Stimulated activated CD4-positive, alpha-beta T cell treated with anti-CD3 and anti-CD28 coated beads, Interleukin-15, amount 100 ng/mL, for 48 hours (primary cell): ENCODE measurements at places on chromosomes 7 and 10.

DNA sequence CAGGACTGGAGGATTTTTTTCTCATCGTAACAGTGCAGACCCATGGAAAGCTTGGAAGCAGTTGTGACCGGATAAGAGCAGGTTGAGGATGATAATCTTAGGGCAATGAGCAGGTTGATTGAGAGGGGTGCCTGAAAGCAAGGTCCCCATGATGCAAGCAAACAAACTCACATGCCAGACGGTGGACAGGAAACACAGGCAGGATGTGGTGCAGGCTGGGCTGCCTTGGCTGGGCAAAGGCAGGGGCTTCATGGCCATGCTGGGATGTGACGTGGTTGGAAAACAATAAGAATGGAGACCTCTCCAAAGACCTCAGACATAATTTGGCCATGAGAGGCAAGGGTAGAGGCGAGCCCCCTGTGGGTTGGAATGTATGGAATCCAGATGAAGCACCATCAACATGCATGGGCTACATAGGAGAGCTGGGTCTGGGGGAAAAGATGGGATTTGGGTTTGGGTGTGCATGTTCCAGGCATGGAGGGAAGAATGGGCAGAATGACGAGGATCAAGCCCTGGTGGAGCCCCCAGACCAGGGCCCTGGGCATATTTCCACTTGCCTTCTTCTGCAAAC, 58.3 kb downstream of the IKZF1 start:
- DNase-seq: no peak

DNA sequence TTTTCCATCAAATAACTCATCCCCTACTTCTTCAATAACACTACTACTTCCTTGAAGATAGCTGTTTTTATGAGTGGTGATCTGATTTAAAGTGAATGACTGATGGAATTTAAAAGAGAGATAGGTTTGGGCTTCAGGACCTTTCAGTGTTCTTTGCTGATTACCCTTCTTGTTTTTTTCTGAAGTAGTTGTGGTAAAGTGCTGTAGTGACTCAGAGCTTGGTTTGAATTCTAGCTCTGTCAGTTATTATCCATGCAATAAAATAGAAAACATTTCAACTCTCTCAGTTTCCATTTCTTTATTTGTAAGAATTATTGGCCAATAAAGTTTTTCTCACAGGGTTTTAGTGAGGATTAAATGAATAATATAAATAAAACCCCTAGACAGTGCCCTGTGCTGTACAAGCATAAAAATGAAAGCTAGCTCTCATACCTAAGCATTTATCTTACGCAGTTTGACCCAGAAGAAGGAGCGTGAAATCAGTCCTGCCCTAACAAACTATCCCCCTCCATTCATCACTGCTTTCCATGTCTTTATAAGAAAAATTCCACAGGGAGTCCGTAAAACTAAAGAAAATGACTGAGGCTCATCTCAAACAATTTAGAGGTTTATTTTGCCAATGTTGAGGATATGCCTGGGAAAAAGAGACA, 25.1 kb upstream of the AKAP9 start:
- DNase-seq: no peak

DNA sequence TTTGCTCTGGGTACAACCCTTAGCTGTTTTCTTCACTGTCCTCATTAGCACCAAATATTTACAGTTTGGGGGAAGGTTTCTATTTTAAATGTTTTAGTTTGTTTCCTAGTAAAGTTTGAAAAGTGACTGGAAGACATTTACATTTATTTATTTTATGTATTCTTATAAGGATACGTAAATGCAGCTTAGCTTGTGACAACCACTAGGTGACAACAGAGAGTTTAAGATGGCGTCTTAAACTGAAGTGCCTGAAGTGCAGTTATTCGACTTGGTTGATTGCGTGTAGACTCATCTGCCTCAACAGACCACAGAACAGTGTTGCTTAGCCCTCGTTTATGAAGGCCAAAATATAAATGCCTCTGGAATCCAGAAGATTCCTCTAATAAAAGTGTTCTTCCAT, 378.2 kb upstream of the MYO3A start:
- DNase-seq: no peak

GRCh38 chr10:12839941-12840611, 161.4 kb downstream of the CCDC3 start:
- DNase-seq: no peak

DNA sequence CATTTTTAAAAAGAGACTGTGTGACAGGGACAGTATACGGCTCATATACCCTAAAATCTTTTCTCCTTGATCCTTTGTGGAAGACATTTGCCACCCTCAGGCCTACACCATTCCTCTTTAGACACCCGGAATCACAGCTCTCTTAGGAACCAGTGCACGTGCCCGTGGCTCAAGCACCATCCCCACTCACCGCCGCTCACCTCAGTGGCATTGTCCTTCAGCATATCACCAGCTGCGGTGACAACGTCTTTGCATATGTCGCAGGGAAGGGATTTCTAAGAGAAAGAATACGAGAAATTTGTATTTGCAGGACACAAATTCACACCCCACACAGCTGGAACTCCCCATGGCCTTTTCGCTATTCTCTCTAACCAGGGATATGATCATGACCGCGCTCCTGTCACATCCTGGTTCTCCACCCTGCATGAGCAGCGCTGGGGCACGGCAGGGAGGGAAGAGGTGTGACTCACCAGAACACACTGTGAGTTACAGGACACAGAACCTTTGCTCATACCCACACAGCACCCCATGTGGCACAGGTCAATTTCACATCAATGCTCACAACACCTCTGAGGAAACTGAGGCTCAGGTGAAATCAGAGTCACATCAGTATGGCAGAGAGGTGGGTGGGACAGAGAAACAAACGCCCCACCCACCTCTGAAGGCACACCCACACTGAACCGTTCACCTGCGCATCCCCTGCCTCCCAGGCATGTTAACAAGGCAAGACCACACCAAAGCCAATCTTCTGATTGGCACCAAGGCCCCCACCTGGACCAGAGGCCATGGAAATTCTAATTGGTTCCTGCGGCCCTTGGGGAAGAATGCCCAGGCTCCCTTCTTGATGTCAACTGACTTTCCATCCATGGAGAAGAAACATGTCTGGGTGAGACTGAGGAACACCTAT, 19.2 kb downstream of the PSAP start:
- DNase-seq: no peak

DNA sequence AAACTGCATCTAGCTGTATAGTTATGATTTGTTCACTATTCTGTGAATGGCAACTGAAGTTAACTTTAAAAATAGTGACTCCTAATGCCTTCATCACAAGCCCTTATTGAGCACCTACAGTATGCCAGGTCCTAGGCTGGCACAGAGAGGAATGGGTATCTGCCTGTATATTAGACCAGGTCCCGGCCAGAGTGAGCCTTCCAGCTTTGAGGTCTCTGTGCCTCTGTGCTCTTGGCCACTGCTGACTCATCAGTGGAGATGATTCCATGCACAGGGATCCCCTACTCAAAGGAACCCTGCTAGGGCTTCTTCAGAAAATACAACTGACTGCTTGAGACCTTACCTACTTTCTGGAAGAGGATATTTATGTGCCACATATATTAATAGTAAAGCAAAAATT, 118.4 kb downstream of the GFRA1 start:
- DNase-seq: no peak

DNA sequence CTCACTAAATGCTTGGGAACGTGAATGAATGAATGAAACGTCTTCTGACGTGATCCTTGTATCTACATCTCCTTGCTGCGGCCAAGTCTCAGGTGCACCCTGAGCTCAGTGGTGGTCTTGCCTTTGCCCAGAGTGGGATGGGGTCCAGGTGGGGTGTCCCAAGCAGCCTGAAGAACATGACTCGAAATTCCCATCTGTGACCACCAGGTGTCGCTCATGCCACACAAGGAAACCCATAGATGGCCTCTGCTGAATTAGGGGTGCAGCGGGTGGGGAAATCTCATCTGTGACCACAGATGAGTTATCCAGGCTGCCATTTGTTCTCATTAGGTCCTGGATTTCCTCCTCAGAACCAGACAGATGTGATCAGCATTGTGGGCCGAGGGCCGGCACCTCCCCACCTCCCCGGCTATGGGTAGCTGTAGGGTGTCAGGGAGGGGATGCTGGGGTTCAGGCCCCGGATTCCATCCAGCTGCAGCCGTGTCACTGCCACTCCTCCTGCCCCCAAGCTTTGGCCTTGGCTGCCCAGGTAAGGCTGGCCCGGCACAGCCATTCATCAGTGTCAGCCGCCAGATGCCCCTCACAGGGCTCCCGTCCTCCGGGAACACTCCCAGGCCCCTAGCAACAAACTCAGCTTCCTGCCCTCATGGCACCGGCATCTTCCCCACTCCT, 21.0 kb upstream of the GNA12 start:
- DNase-seq: peak; percentile 67

- no peak for DNase-seq
These were observed 109.3 kb upstream of the ABCB5 start for GRCh38 chr7:20506175-20506574.

- DNase-seq: no peak
These were observed 4.5 kb upstream of the NODAL start for GRCh38 chr10:70445718-70446657.

DNA sequence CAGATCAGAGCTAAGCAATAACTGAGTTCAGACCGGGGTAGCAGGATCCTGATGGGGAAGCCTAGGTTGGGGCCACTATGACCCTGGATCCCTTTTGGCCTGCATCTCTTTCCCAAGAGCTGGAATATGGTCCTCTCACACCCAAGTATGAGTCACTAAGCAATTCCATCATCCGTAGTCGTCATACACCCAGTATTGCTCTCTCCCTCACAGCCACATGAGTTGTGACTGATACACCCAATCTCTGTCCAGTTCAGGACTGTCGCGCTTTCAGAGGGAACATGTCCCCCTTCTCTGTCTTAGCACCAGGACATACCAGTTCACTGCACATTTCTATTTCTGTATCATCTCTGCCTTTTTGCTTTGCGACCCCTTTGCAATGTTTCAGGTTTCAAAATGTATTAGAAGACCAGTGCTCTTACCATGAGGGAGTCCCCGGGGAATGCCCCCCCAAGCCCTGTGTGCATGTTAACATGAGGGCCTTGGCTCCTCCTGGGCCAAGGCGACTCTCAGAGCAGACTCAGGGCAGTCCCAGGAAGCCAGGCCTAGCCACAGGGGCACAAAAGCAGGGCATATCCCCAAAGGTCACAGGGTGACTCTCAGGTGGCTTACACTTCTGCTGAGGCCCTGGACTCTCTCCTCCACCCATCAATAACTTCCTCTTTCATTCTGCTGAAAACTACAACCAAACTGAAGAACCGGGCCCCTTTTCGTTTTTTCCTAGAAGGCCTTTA, 75.3 kb upstream of the SAMD8 start:
- DNase-seq: no peak

- DNase-seq: no peak
These were observed 123.7 kb downstream of the TACC2 start for GRCh38 chr10:122112625-122113160.

GRCh38 chr10:60384708-60385398, 4.8 kb downstream of the ANK3 start:
- no peak for DNase-seq

GRCh38 chr7:142556740-142557139, 192.5 kb upstream of the PRSS1 start:
- DNase-seq: no peak

DNA sequence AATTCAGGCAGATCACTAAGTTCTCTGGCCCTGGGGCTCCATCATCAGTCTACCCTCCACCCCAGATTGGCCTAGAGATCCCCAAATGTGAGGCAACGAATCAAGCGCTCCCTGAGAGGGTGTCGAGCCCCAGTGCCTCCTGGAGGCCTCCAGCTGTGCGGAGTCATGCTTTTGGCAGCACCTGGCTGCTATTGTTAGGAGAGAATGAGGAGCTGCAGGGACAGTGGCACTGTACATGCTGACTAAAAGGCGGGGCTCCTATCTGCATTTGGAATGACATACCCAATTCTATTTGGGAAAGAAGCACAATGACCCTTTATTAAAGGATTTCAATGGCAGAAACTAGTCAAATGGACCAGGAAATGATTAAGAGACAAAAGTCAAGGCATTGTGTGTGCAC, 161.8 kb downstream of the DPY19L1 start:
- no peak for DNase-seq

GRCh38 chr10:117569610-117570390, 27.3 kb downstream of the EMX2 start:
- no peak for DNase-seq

DNA sequence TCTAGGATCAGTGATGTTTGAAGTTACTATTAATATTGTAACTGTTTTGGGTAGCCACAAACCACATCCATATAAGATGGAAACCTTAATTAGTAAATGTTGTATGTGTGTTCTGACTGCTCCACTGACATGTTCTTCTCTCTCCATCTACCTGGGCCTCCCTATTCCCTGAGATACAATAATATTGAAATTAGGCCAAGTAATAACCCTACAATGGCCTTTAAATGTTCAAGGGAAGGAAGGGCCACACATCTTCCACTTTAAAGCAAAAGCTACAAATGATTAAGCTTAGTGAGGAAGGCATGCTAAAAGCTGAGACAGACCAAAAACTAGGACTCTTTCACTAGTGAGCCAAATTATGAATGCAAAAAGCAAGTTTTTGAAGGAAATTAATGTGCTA, 176.4 kb upstream of the ANK3 start:
- no peak for DNase-seq

GRCh38 chr10:97123765-97124164, 62.0 kb downstream of the SLIT1 start:
- no peak for DNase-seq

DNA sequence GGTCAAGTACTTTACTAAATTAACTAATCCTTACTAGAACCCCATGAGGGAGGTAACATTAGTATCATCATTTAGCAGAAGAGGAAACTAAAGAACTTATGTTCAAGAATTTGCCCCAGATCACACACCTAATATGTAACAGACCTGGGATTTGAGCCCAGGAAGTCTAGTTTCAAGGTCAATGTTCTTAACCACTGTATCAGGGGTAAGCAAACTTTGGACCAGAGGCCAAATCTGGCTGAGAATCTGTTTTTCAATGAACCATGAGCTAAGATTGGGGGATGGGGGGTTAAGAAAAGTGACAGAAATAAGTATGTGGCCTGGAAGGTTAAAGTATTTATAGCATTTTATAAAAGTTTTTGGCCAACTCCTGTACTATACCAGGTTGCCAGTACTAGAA, 95.1 kb downstream of the ZNF248 start:
- DNase-seq: no peak

- DNase-seq: no peak
These were observed 209.4 kb downstream of the LRMDA start for GRCh38 chr10:75640803-75641202.
